Endothelial cell (in vitro differentiated cells): ENCODE measurements at places on chromosomes 5 and 9. TPM values are rescaled to one million over a fixed set of nuclear protein-coding genes. Genes with fewer than 3 reads are reported as not detected.
A peak's percentile ranks its signal among the peaks of the same experiment; 100 is the strongest.

INSL6 gene
- not detected for total RNA-seq

FSTL4 gene
- 0.21 TPM for total RNA-seq

PCDHGA5 gene
- 2.4 TPM for total RNA-seq

SUSD3 gene
- total RNA-seq, result 1.2 TPM

PRUNE2 gene
- total RNA-seq, result 6.7 TPM

OTULIN gene
- 39.7 TPM for total RNA-seq

BAAT gene
- not detected for total RNA-seq

ACTL7B gene
- not detected for total RNA-seq

LEAP2 gene
- total RNA-seq, result 0.82 TPM

DNA sequence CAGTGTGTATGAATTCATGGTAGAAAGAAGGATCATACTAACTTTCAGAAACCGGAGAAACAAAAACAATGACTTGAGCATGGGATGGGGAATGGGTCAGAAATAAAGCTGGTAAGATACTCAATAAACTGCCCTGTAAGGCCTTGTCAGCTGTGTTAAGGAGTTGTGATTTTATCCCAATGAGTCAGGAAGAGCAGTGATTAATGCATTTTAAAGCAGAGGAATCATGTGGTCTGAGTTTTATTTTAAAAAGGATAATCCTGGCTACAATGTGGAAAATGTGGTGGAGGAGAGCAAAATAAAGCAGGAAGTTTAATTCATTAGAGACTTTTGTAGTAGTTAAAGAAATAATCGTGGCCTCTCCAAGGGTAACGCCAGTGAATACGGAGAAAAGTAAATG is 28.7 kb downstream of the DHX29 start:
- DNase-seq, result no peak

DNA sequence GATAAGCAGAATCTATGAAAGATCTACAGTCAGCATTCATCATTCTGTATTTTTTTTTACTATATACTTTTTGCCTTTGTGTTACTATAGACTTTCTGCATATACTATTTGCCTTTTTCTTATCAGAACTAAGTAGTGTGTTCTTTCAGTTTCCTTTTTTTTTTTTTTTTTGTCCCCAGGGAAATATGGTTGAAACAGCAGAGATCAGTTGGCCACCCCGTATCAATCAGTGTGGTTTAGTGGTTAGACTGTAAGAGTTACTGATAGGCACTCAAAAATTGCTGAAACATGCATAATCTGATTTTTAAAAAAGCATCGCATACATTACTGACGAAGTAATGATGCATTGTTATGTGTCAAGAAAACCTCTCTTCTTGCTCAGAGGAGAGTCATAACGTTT is 990.8 kb upstream of the EDIL3 start:
- DNase-seq, result no peak

DNA sequence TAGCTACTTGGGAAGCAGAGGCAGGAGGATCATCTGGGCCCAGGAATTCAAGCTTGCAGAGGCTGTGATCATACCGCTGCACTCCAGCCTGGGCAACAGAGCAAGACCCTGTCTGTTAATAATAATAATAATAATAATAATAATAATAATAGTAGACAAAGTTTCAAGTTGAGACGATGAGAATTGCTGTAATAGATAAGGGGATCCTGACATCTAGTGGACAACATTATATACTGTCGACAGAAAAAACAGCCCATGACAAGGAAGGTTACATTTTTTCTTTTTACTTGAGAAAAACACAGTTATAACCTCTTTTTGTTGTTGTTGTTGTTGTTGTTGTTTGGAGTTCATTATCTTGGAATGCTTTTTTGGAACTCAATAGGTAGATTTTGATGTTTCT is 35.3 kb downstream of the NDFIP1 start:
- no peak for DNase-seq

DNA sequence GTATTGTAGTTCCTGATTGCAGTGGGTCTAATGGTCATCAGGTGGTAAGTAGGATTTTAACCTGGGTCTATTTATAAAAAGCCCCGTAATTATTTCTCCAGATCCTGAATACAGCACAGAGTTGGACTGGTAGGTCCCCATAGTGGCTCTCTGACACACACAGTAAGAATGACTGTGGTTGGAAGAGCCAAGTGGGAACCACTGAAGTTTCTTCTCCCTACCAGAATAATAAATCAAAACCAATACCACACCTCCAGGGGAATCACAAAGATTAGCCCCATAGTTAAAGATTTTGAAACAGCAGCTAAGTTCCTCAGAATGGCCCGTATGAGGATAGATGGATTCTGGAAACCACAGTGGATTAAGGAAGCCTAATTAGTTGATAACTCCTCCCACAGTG is 68.4 kb upstream of the ZFR start:
- no peak for DNase-seq

GRCh38 chr9:29445751-29446150 is 1872.5 kb upstream of the C9orf72 start:
- DNase-seq, result no peak

DNA sequence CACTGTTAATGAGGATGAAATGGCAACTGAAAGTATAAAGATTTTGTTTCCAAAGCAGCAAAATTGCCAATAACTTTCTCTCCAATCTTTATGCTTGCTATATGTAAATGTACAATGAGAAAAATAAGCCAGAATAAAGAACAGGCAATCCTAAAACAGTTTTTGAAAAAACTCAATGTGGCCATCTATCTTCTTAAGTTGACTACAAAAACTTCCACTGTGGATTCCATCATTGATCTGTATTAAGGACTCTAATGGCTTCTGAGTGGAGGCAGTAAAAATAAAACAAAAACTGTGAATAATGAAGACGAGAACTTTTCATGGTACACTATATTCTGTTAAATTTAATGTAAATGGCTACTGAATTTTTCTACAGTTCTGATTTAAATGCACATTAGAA is 382.9 kb downstream of the TMEM232 start:
- no peak for DNase-seq

DNA sequence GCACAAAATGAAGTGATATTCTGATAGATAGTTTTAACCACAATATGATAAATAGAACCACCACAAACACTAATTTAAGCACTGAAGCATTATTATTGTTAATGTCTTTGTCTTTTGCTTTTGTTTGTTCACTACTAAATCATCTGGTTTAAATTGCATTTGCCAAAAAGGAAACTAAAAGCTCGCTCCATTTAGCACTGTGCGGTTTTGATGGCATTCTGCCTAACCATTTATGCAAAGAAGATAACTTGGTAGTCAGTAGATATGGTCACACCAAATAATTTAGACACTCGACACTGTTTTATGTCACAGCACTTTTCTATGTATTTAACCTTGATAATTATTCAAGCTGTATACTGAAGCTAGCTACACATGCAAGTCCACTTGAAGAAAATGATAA is 849.8 kb upstream of the CDH6 start:
- DNase-seq, result no peak

DNA sequence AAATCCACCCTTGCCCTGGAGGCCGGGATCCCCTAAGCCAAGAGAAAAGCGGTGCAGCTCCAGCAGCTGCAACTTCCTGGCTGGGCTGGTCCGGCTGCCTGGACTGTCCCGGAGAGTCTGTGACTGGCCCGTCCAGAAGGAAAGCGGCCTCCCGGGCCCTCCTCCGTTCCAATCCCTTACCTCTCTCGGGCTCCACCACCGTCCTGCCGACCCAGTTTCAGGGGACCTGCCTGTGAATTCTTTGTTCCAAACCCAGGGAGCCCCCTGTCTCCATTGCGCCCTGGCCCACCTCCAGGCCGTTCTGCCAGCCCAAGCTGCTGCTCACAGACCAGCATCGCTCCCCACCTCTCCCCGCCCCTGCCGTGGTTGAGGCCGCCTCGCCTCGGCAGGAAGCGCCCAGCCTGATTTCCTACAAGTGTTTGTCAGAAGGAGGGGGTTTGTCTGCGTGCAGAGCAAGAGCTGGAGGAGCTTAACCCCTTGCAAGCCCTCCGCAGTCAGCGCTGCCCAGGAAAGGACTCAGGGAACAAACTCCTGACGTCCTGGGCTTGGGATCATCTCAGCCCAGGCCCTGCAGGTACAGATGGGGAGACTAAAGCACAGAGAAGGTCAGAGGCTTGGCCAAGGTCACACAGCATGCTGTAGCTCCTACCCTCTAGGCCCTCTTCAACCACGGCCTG is at the start of gene AKNA:
Gene AKNA, minus strand, starts transcription at position 303 of the 677 bp plus-strand sequence. CDS start 6,649 bp downstream, outside the sequence.
- peak; percentile 86 for DNase-seq

GRCh38 chr9:20728493-20729220 is 44.6 kb downstream of the FOCAD start:
- no peak for DNase-seq

- no peak for DNase-seq
Observed at GRCh38 chr5:133596049-133596448, 16.3 kb downstream of the FSTL4 start.

DNA sequence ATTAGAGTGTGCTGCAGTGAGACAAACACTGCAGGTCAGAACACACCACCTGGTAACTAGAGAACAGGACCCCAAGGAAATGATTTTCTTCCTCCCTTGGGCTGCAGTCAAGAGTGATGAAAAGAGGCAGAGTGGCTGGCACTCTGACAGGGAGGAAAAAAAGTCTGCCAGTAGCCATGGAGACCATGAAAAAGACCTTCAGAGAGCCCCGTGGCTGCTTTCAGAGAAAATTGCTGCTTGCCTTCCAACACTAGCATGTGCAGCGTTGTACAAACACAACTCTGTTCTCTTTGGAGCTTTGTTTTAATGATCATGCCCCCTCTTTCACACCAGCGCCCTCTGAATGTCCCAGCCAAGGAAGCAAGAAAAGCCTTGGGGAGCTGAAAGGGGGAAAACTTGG is 68.8 kb downstream of the ANKRD55 start:
- no peak for DNase-seq

- DNase-seq, result no peak
Observed at GRCh38 chr9:121833061-121833460, 181.6 kb downstream of the DAB2IP start.

- no peak for DNase-seq
Observed at GRCh38 chr9:94864862-94865509, 138.5 kb downstream of the AOPEP start.

DNA sequence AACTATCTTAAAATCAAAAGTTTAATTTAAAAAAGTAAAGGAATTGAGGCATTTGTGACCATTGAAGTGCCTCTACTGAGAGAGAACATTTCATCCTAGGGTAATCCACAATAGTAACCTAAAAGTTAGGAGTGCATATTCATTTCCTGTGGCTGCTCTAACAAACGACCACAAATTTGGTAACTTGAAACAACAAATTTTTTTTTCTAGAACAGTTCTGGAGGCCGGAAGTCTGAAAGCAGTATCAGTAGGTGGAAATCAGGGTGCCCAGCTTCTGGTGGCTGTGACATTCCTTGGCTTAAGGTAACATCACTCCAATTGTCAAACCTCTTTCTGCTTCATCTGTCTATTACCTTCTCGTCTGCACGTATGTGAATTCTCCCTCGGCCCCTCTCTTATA is 67.1 kb upstream of the SSBP2 start:
- DNase-seq, result no peak

- DNase-seq, result peak; percentile 72
Observed at GRCh38 chr5:8184455-8185063, 315.6 kb downstream of the MTRR start.

- no peak for DNase-seq
Observed at GRCh38 chr5:157918811-157919742, 60.1 kb upstream of the CLINT1 start.

GRCh38 chr9:4842213-4842612 is 49.5 kb downstream of the RCL1 start:
- DNase-seq, result no peak

DNA sequence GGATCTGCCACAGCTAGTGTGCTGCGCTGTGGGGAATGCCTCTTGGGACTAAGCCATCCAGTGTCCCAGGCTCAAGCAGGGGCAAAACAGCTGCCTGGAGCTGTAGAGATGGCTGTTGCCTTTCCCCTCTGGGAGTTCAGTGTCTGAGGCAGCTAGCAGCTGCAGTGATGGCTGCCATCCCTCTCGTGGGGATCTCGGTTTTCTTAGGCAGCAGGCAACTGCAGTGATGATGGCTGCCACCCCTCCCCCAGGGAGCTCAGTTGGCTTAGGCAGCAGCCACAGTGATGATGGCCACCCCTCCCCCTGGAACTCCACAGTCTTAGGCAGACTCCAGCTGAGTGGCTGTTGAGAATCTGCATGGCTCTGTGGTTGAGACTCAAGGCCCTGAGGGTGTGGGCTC is 1389.2 kb upstream of the NUDT12 start:
- DNase-seq, result no peak

DNA sequence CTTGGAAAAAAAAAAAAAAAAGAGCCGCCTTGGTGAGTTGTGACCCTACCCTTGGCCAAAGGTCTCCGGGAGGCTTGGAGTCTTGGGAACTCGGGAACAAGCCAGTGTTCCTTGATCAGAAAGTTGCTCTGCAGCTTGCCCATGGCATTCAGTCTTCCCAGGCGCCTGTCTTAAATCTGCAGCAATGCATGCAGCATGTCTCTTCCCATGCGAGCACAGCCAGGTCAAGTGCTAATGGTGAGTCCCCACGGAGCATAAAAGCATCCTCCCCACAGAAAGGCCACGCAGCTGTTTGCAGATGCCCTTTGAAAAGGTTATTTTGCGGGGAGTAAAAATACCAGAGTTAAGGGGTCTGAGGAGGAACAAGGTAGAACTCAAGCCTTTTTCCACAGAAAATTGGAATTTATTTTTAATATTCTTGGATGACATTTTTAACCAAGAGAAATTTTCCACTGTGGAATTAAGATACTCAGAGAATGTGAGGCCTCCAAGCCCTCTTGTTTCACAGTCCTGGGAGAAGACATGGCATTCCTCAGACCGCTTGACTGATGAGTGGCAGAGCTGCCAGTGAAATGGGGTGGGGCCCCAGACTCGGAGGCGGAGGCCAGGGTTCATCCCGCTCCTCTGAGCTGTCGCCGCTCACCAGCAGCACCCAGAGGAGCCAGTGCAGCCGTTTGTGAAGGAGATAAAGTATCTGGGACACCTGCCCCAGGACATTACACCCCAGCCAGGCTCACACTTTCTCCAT is 81.6 kb downstream of the CYFIP2 start:
- no peak for DNase-seq

GRCh38 chr5:132747616-132748440 is 602 bp downstream of the CCNI2 start:
- DNase-seq, result peak; percentile 24

DNA sequence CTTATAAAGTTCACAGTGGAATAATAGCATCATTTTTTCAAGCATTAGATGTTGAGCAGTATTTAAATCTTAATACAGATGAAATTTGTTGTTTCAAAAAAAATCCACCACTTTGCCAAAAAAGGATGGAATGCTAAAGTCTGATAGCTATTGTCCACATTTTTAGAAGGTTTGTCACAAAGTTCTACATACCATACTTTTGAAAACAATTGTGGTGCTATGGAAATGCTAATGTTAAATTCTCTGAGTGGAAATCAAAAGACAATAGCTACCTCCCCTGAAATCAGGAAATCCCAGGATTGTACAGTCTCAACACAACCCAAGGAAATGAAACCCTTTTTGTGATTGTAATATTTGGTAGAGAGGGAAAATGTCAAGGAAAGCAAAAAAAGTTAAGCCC is 19.3 kb upstream of the GRAMD2B start:
- DNase-seq, result no peak

GRCh38 chr9:5949103-5949699 is 58.5 kb downstream of the MLANA start:
- DNase-seq, result no peak

GRCh38 chr9:16848179-16848578 is 22.3 kb downstream of the BNC2 start:
- DNase-seq, result no peak

- DNase-seq, result no peak
Observed at GRCh38 chr5:61612431-61612830, 280.4 kb downstream of the ZSWIM6 start.
